ENCODE measurements at places on chromosomes 4 and X.
A peak's percentile ranks its signal among the peaks of the same experiment; 100 is the strongest.

DNA sequence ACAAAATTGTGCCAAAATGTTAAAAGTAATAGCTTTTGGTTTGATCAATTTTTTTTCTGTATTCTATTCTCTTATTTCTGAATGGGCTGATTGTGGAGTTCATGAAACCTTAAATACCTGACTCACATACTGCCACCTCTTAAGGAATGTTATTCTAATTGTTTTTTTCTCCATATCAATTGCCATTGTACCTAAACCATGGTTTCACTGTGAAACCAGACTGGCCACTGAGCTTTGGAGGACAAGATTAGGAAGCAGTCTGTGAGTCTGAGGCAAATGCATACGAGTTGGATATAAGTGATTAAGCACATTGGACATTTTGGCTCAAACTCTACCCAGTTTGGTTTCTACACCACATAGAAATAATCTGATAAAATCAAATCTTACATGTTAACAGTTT, 184.0 kb downstream of the IQCM start:
- DNase-seq: no peak

GRCh38 chrX:15856222-15856587, 1.6 kb upstream of the AP1S2 start:
- no peak for DNase-seq

DNA sequence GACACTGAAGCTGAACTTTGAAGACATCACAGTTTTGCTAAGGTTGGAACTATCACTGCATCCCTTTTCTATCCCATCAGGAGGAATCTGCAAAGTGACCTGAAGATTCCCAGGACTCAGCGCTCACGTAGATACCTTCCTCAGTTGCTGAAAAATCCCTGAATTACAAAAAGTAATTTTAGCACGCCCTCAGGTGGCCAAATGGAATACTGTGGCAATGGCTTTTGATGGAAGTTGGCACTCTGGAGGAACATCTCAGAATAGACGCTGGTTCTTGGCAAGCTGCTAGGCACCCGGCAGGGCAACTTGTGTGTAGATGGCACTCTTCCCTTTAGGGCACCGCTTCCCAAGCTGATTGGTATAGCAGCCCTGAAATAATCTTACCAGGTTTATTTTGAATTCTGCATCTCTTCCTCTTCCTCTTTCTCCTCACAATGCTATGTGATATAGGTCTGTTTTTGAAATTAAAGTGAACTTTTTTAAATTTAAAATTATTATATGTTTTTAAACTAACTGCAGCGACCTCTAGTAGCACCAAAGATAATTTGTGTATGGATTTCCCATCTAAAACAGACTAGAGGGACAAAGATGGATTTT, 16.3 kb upstream of the ESX1 start:
- DNase-seq: peak; percentile 68

DNA sequence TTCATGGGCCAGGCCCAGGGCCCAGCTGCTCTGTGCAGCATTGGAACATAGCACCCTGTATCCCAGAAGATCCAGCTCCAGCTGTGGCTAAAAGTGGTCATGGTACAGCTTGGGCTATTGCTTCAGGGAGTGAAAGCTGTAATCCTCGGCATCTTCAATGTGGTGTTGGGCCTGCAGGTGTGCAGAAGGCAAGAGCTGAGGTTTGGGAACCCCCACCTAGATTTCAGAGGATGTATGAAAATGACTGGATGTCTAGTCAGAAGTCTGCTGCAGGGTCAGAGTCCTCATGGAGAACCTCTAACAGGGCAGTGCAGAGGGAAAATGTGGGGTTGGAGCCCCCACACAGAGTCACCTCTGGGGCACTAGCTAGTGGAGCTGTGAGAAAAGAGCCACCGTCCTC, 341.7 kb downstream of the PPP3CA start:
- no peak for DNase-seq

- no peak for DNase-seq
These were observed 10.5 kb upstream of the GJB1 start for GRCh38 chrX:71212536-71212935.

GRCh38 chr4:117700111-117700892, 334.0 kb upstream of the NDST3 start:
- no peak for DNase-seq

DNA sequence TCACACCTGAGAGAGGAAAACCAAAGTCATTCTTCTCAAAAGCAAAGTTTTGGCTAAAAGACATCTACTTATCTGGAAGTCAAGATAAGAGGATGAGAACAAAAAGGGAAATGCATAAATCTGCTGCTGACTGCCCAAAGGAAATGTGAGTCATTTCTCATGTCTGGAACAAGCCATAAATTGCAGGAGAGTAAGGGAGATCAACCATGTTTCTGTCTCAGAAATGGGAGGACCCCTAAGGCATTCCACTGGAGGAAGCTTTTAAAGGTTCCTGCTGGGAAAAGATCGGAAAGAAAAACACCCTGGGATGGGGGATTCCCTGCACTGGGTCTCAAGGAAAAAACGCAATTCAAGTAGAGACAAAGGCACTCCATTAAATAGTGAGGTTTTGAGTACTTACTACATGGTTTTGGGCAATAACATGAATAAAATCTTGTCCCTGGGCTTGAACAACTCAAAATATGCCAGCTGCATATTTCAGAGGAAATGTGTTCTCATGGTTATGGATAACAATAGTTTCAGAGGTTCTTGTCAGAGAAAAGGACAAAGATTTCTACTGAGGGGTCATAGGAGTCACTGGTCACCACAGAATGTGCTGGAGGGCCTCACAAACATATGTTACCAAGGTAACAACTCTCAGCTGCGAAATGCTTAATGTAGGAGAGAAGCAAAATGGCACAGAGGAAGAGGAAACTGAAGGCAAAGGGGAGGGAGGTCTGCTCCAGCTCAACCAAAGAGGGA, 19.3 kb downstream of the GPR143 start:
- no peak for DNase-seq

DNA sequence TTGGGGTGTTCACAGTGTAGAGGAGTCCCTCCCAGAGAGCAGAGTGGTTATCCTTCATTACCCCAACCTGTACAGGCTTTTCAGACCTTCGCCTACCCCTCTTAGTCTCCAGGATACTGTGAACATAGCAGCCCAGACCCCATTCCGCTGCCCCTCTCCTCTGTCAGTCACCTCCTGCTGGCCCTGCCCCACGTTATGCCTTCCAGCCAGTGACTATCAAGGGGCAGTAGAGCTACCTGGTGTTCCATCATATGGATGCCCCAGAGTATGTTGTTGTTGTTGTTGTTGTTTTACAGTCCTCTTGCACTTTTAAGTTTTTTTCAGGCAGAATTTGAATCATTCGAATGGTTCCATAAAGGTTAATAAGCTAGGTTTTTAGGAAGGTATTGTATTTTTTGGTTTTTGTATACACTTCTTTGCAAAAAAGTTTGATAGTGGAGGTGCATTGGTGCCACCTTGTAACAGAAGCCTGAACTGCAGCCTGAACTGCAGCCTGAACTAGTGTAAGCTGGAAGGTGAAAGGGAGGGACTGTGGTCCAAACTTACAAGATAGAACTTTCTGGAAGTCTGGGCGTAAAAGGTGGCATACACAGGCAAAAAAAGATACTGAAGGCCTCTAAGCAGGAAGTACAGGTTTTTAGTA, 101.4 kb upstream of the RAB40AL start:
- DNase-seq: peak; percentile 58

- DNase-seq: no peak
These were observed 743.2 kb downstream of the TRAM1L1 start for GRCh38 chr4:116342143-116342542.

DNA sequence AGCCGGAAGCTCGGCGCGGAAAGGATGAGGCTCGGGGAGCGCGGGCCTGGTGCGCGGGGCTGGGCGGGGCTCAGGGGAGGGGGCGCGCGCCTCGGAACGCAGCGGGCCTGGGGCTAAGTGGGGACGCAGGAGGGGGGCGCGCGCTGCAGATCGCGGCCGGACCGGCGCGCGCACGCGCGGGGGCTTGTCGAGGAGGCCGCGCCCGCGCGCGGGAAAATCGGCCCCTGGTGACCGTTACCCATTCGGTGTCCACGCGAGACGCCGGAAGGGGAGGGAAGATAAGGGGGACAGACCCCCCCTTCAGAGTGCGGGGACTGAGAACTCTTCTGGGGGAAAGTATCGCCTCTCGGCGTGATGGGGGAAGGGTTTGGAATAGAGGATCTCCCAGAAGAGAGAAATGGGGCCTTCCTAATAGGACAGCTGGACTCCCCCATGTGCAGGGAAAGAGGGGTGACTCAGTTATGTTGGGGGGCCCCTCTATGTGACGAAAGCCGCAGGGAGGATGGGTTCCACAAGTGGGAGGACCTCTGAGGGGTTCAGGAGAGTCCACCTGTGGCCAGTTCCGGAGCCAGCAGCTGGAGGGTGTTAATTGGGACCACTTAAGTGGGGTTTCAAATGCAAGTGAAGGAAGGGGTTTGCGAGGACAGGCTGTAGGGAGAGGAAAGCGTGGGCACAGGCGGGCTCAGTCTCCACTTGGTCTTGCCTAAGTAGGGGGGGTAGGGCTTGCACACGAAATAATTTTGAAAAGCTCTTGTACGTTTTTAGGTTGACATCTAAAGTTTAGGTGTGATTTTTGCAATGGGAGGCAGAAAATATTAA, 584 bp downstream of the SUV39H1 start:
- DNase-seq: peak; percentile 85

- no peak for DNase-seq
These were observed 226.1 kb upstream of the F9 start for GRCh38 chrX:139304471-139304870.

DNA sequence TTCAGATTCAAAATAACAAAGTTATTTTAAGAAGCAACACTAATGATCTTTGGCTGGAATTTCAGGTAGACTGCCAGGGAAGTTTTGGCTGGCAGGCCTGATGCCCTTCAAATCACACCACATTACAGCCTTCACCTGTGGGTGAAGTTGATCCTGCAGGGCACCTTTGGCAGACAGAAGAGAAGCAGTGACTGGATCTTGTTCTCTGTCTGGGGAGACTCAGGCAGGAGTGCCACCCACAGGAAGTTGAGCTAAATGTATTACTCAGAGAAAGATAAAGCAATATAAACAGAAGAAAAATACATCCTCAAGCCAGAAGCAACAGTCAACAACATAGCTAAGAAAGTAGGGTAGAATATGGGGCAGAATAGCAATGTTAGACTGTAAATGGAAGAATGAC, 12.8 kb upstream of the CFAP299 start:
- peak; percentile 58 for DNase-seq

GRCh38 chr4:6877067-6877466, 32.6 kb upstream of the TBC1D14 start:
- no peak for DNase-seq

DNA sequence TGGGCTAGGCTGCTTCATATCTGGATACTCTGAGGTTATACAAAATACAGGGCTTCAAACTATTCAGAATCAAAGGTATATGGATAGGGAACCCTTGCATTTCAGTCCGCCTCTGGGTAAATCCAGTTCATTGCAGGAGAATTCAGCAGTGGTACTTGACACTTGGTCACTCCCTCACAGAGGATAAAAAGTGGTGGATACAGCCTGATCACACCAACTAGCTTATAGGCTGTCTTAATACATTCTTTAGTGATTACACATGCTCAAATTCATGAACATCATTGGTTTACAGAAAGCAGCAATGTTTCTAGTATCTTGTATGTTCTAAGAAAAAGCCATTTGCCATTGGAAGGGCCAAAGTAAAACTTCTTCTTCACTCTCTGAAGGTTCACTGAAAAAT, 104.8 kb upstream of the PDE5A start:
- DNase-seq: peak; percentile 15
